Sigmoid colon (tissue), 7 donors: ENCODE measurements at places on chromosomes 4 and X. TPM values are rescaled to one million over a fixed set of nuclear protein-coding genes. Genes with fewer than 3 reads are reported as not detected.

Gene FGA
- total RNA-seq, result not detected

- no peak for DNase-seq
- H3K4me1 ChIP-seq, result no peaks in the 10 kb centered on the region
- no peak overlapping the region for H3K27ac ChIP-seq
- no peak overlapping the region for H3K4me3 ChIP-seq
- no peaks in the 10 kb centered on the region for H3K36me3 ChIP-seq
- no peaks in the 10 kb centered on the region for H3K27me3 ChIP-seq
Observed at GRCh38 chrX:44101281-44101680, 128.1 kb upstream of the NDP start.

DNA sequence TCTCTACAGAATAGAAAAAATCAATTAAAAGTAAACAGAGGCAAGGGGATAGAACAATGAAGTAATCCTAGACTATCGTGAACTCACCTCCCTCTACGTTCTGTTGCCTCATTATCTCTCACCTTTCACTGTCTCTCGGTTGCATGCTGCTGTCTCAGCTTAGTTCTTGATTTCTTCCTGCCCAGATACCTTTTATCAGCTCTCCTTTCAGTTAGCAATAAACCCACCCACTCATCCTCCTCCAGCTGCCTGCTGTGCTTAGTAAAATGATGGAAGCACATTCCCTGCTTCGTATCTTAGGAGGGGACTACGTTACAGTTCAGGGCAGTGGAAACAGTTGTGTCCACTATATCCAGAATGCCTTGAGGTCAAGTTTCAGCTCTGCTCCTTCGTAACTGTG, 1709.5 kb upstream of the AGA start:
- DNase-seq, result no peak
- H3K27ac ChIP-seq, result no peak overlapping the region
- H3K36me3 ChIP-seq, result no peaks in the 10 kb centered on the region
- no peak overlapping the region for H3K4me3 ChIP-seq
- H3K27me3 ChIP-seq, result no peaks in the 10 kb centered on the region
- H3K4me1 ChIP-seq, result no peaks in the 10 kb centered on the region

DNA sequence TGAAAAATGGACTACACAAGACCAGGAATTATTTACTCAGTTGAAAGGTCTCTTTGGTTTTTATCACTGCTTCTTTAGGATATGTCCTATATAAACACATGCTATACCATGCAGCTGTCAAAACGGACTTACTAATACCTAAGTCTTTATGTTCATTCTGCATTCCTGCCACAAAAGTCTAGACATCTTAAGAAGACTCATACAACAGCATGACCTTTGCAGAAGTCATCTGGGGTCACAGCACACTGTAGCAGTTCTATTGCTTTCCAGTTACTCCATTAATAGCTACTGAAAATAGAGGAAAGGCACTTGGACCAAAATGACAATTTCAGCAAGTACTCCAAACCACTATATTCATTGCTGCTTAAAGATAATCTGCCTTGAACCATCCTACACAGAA, 53.2 kb downstream of the DDX60 start:
- peaks cover 40% of the 10 kb centered on the region for H3K36me3 ChIP-seq
- no peak overlapping the region for H3K27ac ChIP-seq
- DNase-seq, result no peak
- no peak overlapping the region for H3K4me3 ChIP-seq
- H3K27me3 ChIP-seq, result no peaks in the 10 kb centered on the region

DNA sequence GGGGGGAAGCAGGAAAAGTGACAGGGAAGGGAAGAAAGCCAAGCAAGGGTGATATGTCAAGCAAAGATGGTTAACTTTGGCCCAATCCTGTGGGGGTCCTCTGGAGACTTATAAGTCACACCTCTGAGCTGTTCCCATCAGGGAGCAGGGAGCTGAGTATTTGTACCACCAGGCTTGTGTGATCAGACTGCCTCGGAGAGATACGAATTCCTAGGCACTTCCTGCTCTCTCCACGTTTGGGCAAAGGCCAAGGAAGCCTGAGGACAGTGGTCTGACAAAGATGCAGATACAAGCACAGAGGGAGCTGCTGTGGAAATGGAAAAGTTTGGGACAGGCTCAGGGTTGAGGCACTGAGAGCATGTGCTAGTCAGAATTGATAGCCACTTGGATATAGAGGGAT, 10.4 kb upstream of the PPP3CA start:
- no peak overlapping the region for H3K27ac ChIP-seq
- no peak for DNase-seq
- peaks cover 10% of the 10 kb centered on the region for H3K4me1 ChIP-seq
- no peaks in the 10 kb centered on the region for H3K36me3 ChIP-seq
- no peaks in the 10 kb centered on the region for H3K27me3 ChIP-seq
- no peak overlapping the region for H3K4me3 ChIP-seq

DNA sequence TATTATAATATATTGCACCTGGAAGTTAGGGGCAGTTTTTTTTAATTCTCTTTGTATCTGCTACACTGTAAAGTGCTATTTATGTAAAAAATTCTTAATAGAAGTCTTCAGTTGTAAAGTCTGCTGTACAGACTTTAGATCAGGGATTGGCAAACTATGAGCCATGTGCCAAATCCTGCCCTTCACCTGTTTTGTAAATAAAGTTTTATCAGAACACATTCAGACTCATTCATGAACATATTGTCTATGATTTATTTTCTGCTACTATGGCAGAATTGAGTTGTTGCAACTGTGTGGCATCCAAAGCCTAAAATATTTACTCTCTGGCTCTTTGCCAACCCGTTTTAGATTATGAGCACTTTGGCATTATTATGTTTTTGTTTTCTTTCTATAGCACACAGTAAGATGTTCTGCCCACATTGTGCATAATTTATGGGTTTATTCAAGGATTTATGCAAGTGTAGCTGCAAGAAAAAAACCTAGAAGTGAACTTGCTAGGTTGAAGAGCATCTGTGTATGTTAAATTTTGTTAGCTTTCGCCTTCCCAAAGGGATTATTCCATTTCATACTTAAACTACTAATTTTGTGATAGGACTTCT, 56.9 kb downstream of the CLCN3 start:
- no peak overlapping the region for H3K4me3 ChIP-seq
- no peaks in the 10 kb centered on the region for H3K4me1 ChIP-seq
- no peaks in the 10 kb centered on the region for H3K27me3 ChIP-seq
